ENCODE measurements at places on chromosomes 11 and 22. TPM values are rescaled to one million over a fixed set of nuclear protein-coding genes. Genes with fewer than 3 reads are reported as not detected.

C22orf39 gene
- 101 TPM for total RNA-seq

HBE1 gene
- total RNA-seq = not detected

OR51E2 gene
- 0.10 TPM for total RNA-seq

MUC2 gene
- total RNA-seq = not detected

OR2AG1 gene
- total RNA-seq = not detected

ELMOD1 gene
- total RNA-seq = 0.90 TPM

- peaks cover 2% of the 10 kb centered on the region for H3K36me3 ChIP-seq
- no peaks in the 10 kb centered on the region for H3K27me3 ChIP-seq
These were observed 13.3 kb downstream of the PATZ1 start for GRCh38 chr22:31332886-31333285.

DNA sequence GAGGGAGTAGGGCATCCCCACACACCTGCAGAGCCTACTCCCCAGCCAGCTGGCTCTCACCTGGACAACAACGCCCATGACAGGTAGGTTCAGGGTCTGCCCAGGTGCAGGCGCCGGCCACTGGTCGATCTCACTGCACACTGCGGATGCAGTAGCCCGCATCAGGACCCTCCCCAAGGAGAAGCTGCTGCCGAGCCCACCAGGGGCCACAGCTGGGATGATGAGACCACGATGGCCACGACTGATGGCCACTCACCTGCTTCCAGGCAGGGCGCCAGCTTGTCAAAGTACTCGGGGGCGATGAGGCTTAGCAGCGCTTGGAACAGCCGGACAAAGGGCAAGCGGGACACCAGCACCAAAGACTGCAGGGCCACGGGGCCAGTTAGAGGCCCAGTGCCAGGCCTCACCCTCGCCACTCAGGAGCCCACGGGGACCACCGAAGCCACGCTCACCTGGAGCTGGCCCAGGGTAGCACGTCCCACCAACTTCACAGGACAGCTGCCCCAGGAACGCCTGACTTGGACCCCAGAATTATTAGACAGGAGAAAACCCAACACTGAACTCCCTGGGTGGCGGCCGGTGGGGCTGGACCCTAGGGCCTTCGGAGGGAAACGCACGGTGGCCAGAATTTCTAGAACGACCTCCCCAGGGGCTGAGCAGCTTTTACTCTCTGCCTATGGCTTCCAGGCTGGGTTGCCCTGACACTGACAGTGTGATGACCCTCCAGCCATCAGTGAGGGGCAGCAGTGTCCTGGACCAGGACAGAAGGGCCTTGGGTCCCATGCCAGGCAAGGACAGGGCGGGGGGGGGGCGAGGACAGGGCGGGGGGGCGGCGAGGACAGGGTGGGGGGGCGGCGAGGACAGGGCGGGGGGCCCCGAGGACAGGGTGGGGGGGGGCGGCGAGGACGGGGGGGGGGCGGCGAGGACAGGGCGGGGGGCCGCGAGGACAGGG, 8.9 kb upstream of the PLXNB2 start:
- H3K36me3 ChIP-seq = no peaks in the 10 kb centered on the region
- no peak overlapping the region for H3K4me3 ChIP-seq
- no peaks in the 10 kb centered on the region for H3K27me3 ChIP-seq
- H3K27ac ChIP-seq = no peak overlapping the region

GRCh38 chr11:65442842-65443331, 20.3 kb downstream of the NEAT1 start:
- peaks cover 17% of the 10 kb centered on the region for H3K4me1 ChIP-seq
- peaks cover 82% of the 10 kb centered on the region for H3K36me3 ChIP-seq

DNA sequence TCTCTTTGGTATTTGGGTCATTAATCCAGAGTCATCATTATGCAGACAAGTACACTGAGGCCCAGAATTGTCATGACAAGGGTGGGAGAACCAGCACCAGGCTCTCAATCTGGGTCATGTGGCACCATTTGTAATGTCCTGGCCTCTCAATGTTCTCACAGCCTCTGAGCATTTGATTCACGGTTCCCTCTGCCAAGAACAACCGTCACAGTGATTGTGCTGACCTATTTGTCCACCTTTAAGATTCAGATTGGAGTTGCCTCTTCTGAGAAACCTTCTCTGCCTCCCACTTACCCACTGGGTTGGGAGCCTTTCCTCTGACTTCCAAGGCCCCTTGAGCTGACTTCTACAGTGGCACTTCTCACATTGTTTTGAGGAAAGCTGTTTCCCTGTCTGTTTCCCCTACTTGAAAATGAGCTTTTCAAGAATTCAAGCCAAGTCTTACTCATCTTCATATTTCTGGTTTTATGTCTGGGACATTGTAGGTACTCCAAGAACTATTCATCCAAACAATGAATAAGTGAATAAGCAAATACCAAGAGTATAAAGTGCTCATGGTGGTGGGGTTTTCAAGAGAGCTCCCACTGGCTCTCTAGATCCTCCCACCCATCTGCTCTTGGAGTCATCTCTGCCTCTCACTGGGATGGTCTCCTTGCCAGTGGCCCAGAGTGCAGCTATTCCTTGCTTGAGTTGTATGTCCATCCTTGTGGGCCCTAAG, 126.4 kb upstream of the E2F8 start:
- DNase-seq = no peak
- no peak overlapping the region for H3K27ac ChIP-seq
- no peaks in the 10 kb centered on the region for H3K27me3 ChIP-seq
- no peak overlapping the region for H3K4me3 ChIP-seq
- no peaks in the 10 kb centered on the region for H3K36me3 ChIP-seq

- no peak overlapping the region for H3K4me3 ChIP-seq
- peaks cover 2% of the 10 kb centered on the region for H3K4me1 ChIP-seq
- no peaks in the 10 kb centered on the region for H3K27me3 ChIP-seq
- no peaks in the 10 kb centered on the region for H3K36me3 ChIP-seq
These were observed 224.6 kb upstream of the PLET1 start for GRCh38 chr11:112485280-112485679.

- no peaks in the 10 kb centered on the region for H3K36me3 ChIP-seq
- DNase-seq = no peak
- no peaks in the 10 kb centered on the region for H3K4me1 ChIP-seq
- H3K27ac ChIP-seq = no peak overlapping the region
These were observed 13.3 kb upstream of the OR56B4 start for GRCh38 chr11:6094186-6094585.

DNA sequence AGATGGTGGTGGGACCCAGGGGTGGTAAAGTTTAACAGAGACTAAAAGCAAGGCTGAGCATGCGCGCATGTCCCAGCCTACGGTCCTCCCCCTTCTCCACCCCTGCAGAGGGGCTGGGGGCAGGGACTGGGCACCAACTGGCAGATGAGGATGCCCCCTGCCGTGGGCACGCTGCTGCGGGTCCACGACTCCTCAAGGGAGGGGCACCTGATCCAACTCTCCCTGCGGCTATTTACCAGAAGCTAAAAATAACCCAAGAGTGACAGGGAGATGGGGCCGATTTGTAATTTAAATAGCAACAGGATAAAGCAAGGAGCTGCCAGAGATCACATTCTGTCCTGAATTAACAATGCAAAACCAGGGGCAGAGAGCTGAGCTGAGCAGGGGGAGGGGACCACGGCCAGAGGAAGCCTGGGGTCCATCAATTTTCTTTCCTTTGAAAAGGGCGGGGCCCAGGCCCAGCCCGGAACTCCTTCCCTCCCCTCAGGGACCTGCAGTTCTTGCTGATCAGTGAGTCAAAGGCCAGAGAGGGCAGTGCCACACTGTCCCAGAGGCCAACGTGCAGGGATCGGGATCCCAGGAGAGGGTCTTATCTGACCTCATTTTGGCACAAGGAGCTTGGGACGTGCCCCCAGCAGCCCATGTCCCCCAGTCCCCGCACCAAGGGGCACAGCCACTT, 8.1 kb upstream of the DGKZ start:
- no peaks in the 10 kb centered on the region for H3K36me3 ChIP-seq
- peak overlapping the region; percentile 59 for H3K4me3 ChIP-seq
- peak overlapping the region; percentile 62 for H3K27ac ChIP-seq
- no peaks in the 10 kb centered on the region for H3K27me3 ChIP-seq
- H3K4me1 ChIP-seq = peaks cover 18% of the 10 kb centered on the region

GRCh38 chr11:114228435-114229411, 67.5 kb upstream of the NNMT start:
- no peaks in the 10 kb centered on the region for H3K27me3 ChIP-seq
- H3K36me3 ChIP-seq = no peaks in the 10 kb centered on the region
- H3K4me3 ChIP-seq = no peak overlapping the region
- peaks cover 93% of the 10 kb centered on the region for H3K4me1 ChIP-seq
- H3K27ac ChIP-seq = peak overlapping the region; percentile 74

DNA sequence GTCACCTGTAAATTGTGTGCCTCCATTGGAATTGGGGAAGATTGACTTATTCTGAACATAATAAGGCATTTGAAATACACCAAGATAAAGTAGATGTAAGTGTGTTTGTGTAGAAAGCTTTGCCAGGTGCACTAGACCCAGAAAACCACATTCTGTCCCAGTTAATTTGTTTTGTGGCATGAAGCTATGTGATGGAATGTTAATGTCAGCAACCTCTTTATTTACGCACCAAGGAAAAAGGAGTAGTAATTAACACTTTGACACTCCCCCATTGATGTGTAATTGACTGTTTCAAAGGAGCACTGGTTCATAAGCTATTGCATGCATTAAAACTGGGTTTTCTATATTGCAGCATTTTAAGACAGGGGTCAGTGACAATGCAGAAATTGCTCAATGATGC, 14.3 kb downstream of the EIF3M start:
- no peak overlapping the region for H3K27ac ChIP-seq
- no peak for DNase-seq
- H3K36me3 ChIP-seq = peaks cover 99% of the 10 kb centered on the region
- H3K4me1 ChIP-seq = no peaks in the 10 kb centered on the region
- no peak overlapping the region for H3K4me3 ChIP-seq

- H3K36me3 ChIP-seq = peaks cover 19% of the 10 kb centered on the region
- H3K4me3 ChIP-seq = peak within 1 kb of the TSS; percentile 78
- peak within 1 kb of the TSS; percentile 94 for H3K27ac ChIP-seq
- H3K4me1 ChIP-seq = peaks cover 6% of the 10 kb centered on the region
- H3K27me3 ChIP-seq = no peaks in the 10 kb centered on the region
These were observed at the start of gene WEE1 for GRCh38 chr11:9573052-9573774. Gene WEE1 (plus strand): TSS chr11:9573670. CDS start chr11:9573934, 264 bp downstream.

DNA sequence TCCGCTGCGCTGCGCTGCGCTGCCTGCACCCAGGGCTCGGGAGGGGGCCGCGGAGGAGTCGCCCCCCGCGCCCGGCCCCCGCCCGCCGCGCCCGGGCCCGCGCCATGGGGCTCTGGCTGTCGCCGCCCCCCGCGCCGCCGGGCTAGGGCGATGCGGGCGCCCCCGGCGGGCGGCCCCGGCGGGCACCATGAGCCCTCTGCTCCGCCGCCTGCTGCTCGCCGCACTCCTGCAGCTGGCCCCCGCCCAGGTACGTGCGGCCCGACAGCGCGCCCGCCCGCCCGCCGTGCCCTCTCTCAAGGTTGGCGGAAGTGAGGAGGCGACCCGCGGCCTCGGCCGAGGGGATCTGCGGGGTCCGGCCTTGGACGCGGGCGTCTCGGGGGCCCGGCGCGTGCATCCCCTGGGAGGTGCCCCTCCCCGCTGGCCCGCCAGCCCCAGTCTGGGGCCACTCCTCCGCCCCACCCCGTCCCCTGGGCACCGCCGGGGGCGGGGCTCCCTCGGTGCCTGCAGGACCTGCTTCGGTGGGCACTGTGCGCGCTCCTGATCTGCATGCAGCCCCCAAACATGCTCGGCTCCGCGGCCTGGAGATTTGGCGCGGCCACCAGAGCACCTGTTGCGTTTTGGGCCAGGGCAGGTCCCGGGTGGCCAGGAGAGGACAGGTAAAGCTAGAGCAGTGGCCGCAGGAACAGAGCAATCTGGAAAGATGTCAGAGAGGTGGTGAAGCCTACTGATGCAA, 429 bp downstream of the VEGFB start:
- H3K4me1 ChIP-seq = peaks cover 26% of the 10 kb centered on the region
- peak; percentile 68 for DNase-seq
- peak overlapping the region; percentile 78 for H3K4me3 ChIP-seq
- H3K27ac ChIP-seq = peak overlapping the region; percentile 91
- H3K36me3 ChIP-seq = peaks cover 18% of the 10 kb centered on the region

- no peak overlapping the region for H3K27ac ChIP-seq
- H3K4me3 ChIP-seq = no peak overlapping the region
- DNase-seq = no peak
- H3K36me3 ChIP-seq = no peaks in the 10 kb centered on the region
These were observed 72.1 kb downstream of the CELSR1 start for GRCh38 chr22:46465345-46465720.

GRCh38 chr11:60923800-60924109, 505 bp upstream of the TMEM132A start:
- no peaks in the 10 kb centered on the region for H3K27me3 ChIP-seq
- H3K27ac ChIP-seq = no peak overlapping the region
- peaks cover 5% of the 10 kb centered on the region for H3K36me3 ChIP-seq
- H3K4me3 ChIP-seq = peak overlapping the region; percentile 65

Data from psoas muscle (tissue), 8 donors.